Renal cortical epithelial cell (primary cell): ENCODE measurements at places on chromosomes 3 and 15. TPM values are rescaled to one million over a fixed set of nuclear protein-coding genes. Genes with fewer than 3 reads are reported as not detected.

GRCh38 chr15:22980189-22981050 lies at the start of gene CYFIP1:
Gene CYFIP1 (minus strand): TSS chr15:22980368. CDS start chr15:22947285, 33,083 bp downstream.
- DNase-seq, result peak; percentile 65

GRCh38 chr3:112498914-112499711 lies at the start of gene BTLA:
Gene BTLA (minus strand): TSS chr3:112499472. CDS start chr3:112499358, 114 bp downstream.
- no peak for DNase-seq

- DNase-seq, result no peak
Observed at GRCh38 chr3:76083992-76084391, 298.6 kb upstream of the ZNF717 start.

- no peak for DNase-seq
Observed at GRCh38 chr3:142003291-142003690, 126.8 kb downstream of the ATP1B3 start.

DNA sequence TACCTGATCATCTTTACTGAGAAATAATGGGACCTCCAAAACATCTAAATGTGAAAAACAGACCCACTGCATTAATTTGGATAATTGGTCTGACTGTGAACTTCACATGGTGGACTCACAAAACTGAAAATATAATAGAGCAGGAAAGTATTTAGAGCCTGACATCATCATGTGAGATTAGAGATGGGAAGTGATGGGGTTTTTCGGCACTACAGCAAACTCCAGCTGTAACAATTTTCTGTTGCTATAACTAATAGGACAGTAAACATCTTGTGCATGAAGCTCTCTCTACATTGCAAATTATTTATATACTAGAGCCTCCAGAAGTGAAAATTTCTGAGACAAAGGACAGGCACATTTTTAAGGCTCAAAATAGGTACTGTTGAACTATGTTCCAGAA lies 32.2 kb downstream of the VEPH1 start:
- DNase-seq, result no peak

GRCh38 chr15:99466701-99467337 lies 99.0 kb upstream of the MEF2A start:
- no peak for DNase-seq

DNA sequence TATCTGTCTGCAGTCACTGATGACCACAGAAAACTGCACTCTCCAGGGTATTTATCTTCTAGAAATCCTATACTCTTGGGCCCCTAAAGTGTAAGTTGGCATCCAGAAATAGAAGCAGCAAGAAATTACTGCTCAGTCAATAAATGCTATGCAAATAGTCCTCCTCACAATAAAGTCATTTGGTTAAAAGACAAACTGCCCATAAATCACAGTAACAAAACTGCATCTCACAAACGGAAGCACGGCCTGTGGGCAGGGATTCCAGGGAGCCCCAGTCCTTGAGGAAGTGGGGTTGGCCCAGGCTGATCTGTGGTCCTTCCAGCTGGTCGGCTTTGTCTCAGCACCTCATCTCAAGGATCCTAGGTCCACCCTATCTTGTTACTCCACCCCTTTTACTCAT lies 29.7 kb upstream of the SPATA12 start:
- DNase-seq, result no peak

DNA sequence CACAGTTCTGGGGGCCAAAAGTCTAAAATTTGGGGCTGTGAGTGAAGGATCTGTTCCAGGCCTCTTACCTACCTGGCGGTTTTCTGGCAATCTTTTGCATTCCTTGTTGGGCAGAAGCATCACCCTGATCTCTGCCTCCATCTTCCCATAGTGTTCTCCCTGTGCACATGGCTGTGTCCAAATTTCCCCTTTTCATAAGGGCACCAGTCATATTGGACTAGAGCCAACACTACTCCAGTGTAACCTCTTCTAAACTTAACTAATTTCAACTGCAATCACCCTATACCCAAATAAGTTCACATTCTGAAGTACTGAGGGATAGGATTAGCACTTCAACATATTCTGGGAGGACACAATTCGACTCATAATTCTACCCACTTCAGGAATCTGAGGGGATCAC lies 85.0 kb downstream of the CCNL1 start:
- no peak for DNase-seq

DNA sequence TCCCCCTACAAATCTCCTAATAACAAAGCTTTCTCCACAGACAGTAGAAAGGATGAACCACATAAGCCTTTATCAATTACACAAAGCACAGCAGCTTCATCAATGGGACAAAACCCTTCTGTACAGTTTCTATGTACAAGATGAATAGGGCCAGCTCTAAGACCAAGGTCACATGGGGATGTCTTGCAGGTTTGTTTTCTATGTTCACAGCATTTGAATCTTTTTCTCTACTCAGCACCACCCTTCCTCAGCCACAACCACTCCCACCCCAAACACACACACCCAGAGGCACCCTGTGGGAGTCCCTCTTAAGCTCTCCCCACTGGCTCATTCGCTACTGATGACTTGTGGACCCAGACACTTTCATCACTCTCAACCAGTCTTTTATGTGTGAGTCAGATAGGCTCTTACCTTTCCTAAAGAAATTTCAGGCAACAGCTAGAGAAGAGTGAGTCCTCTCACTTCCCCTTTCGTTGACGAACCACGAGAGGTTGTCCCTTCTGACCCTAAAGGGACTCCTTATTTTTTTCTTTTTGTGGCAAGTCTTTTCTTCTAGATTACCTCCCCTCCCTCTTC lies 57.9 kb downstream of the ARHGAP31 start:
- peak; percentile 49 for DNase-seq

GRCh38 chr3:80094589-80094988 lies 326.8 kb upstream of the ROBO1 start:
- DNase-seq, result no peak

DNA sequence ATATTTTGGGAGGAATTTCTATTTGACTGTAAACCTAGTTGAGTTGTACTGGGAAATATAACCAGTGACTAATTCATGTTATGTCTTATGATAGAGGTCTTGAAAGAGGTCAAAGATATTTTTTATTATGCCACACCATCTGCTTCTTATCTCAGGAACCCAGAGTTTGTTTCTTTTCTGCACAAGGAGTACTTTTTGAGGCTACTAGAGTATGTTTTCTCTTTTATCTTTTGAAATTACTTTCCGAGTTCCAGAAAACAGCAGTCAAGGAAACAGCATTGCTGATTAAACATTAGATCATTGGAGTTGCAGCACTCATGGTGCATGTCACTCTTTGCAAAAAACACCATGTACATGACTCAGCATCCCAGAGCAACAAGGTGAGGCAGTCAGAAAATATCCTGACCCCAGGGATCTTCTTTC lies 645.8 kb upstream of the NR2F2 start:
- DNase-seq, result peak; percentile 95

- peak; percentile 29 for DNase-seq
Observed at GRCh38 chr15:94972314-94972713, 741.0 kb downstream of the MCTP2 start.

DNA sequence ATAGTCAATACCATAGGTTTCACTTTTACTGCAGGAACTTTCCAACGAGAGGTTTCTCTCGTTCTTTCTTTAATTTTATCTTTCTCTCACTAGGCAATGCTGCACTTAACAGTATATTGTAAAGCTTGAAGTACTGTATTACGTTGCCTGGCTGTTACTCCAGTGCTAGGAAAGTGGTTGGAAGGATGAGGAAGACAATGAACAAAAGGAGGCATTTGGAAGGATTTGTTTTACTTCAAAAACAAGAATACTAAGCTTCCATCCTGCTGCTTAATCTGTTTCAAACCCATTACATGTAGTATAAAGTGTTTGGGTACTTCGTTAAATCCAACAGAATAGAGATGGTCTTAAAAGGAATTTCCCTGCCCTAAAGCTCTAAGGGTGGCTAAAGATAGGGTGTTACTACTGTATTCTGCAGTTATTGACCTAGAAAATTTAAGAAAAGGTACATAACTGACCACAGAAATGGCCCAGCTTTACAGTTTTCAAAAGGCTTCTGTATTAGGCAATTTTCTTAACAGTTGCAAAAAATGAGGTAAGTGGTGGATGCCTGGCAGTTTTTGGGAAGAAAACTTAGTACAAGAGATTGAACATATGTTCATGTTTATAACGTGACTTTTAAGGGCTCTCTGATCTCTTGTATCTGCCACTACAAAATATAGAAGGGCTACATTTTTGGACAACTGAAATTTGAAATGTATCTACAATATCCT lies 785 bp upstream of the IFT57 start:
- no peak for DNase-seq

GRCh38 chr15:67082007-67082536 lies 16.7 kb downstream of the SMAD3 start:
- DNase-seq, result no peak

ALDH1A3 gene
- total RNA-seq, result 60.3 and 980 TPM in 2 replicates

CYP8B1 gene
- total RNA-seq, result 0.35 and 0.55 TPM in 2 replicates

SPESP1 gene
- total RNA-seq, result 0.75 and 4.3 TPM in 2 replicates

SEC61A1 gene
- 244 and 294 TPM in 2 replicates for total RNA-seq

MAP1A gene
- total RNA-seq, result 0.52 and 6.1 TPM in 2 replicates
